ENCODE measurements at places on chromosomes 13 and 19. TPM values are rescaled to one million over a fixed set of nuclear protein-coding genes. Genes with fewer than 3 reads are reported as not detected.

Gene ZNF471
- total RNA-seq, result 0.08 TPM

Gene RCBTB2
- 0.95 TPM for total RNA-seq

Gene ZNF419
- total RNA-seq, result 7.1 TPM

Gene JSRP1
- total RNA-seq, result 1.3 TPM

Gene COQ8B
- total RNA-seq, result 72.2 TPM

Gene KCNC3
- 1.4 TPM for total RNA-seq

Gene PTGER1
- not detected for total RNA-seq

Gene KIR3DL2
- total RNA-seq, result not detected

Gene SLC8A2
- 0.17 TPM for total RNA-seq

Gene PSG3
- total RNA-seq, result 0.16 TPM

Gene CYP2S1
- total RNA-seq, result 32.0 TPM
